ENCODE measurements at places on chromosomes 3 and 15. TPM values are rescaled to one million over a fixed set of nuclear protein-coding genes. Genes with fewer than 3 reads are reported as not detected.

Gene C15orf62
- 0.58 TPM for total RNA-seq

GRCh38 chr3:165903885-165904630 lies 66.8 kb upstream of the BCHE start:
- H3K27me3 ChIP-seq: no peaks in the 10 kb centered on the region
- no peaks in the 10 kb centered on the region for H3K4me1 ChIP-seq
- no peaks in the 10 kb centered on the region for H3K36me3 ChIP-seq
- DNase-seq: no peak
- no peak overlapping the region for H3K27ac ChIP-seq

DNA sequence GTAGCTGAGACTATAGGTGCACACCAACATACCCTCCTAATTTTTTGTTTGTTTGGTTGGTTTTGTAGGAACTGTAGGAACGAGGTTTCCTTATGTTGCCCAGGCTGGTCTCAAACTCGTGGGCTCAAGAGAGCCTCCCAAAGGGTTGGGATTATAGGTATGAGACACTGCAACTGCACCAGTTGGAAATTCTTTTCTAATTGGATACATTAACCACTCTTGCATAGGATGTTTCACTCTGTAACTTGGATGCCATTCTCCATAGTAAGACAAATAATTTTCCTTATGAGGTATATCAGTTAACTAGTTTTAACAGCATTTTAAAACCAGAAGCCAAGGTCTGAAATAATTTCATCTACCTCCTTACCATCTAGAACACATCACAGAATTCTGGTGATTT lies 6.7 kb upstream of the ALCAM start:
- no peak overlapping the region for H3K27ac ChIP-seq
- no peak overlapping the region for H3K4me3 ChIP-seq
- peaks cover 29% of the 10 kb centered on the region for H3K4me1 ChIP-seq

DNA sequence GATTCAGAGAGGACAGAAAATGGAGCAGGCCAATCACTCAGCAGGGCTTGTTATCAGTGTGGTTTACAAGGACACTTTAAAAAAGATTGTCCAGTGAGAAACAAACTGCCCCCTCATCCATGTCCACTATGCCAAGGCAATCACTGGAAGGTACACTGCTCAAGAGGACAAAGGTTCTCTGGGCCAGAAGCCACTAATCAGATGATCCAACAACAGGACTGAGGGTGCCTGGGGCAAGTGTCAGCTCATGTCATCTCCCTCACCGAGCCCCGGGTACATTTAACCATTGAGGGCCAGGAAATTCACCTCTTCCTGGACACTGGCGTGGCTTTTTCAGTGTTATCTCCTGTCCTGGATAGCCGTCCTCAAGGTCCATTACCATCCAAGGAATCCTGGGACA lies 513.7 kb upstream of the EPHA6 start:
- no peak overlapping the region for H3K4me3 ChIP-seq
- H3K27me3 ChIP-seq: no peaks in the 10 kb centered on the region
- no peaks in the 10 kb centered on the region for H3K4me1 ChIP-seq
- no peak overlapping the region for H3K27ac ChIP-seq
- no peaks in the 10 kb centered on the region for H3K36me3 ChIP-seq

GRCh38 chr15:60590935-60591495 lies 112.1 kb upstream of the ICE2 start:
- no peaks in the 10 kb centered on the region for H3K27me3 ChIP-seq
- peaks cover 54% of the 10 kb centered on the region for H3K4me1 ChIP-seq
- peak overlapping the region; percentile 76 for H3K4me3 ChIP-seq
- H3K36me3 ChIP-seq: peaks cover 5% of the 10 kb centered on the region
- peak; percentile 72 for DNase-seq

Gene FANCD2OS
- not detected for total RNA-seq

Data from activated CD4-positive, alpha-beta T cell treated with anti-CD3 and anti-CD28 coated beads for 36 hours (primary cell).